ENCODE measurements at places on chromosomes 12 and 14.
A peak's percentile ranks its signal among the peaks of the same experiment; 100 is the strongest.

- no peak for DNase-seq
- no peaks in the 10 kb centered on the region for H3K27me3 ChIP-seq
These were observed 197.0 kb downstream of the DAD1 start for GRCh38 chr14:22391908-22392565.

GRCh38 chr12:4653691-4654090 is 4.8 kb downstream of the NDUFA9 start:
- no peak overlapping the region for H3K27ac ChIP-seq
- DNase-seq: no peak
- H3K27me3 ChIP-seq: no peaks in the 10 kb centered on the region

- H3K36me3 ChIP-seq: no peaks in the 10 kb centered on the region
- H3K27ac ChIP-seq: no peak overlapping the region
- H3K4me3 ChIP-seq: peak overlapping the region; percentile 31
- H3K4me1 ChIP-seq: no peaks in the 10 kb centered on the region
These were observed 3.2 kb downstream of the USP44 start for GRCh38 chr12:95548056-95548538.

DNA sequence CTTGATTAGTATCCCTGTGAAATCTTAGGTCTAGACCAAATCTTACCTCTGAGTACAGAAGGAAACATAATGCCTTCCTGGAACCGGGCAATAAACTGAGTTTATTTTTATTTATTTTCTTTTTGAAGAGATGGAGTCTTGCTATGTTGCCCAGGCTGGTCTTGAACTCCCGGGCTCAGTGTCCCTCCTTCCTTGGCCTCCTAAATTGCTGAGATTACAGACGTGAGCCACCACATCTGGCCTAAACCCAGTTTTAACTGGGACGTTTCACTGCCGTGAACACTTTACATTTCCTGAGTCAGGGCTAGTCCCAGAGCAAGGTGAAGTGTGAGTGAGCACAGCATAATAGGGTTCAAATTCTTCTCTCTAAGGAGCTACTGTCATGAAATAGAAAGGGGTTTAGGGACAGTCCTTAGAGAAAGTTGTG is 671 bp downstream of the GUCY2C start:
- H3K4me3 ChIP-seq: no peak overlapping the region
- H3K27me3 ChIP-seq: no peaks in the 10 kb centered on the region
- no peak overlapping the region for H3K27ac ChIP-seq
- no peaks in the 10 kb centered on the region for H3K36me3 ChIP-seq
- DNase-seq: no peak

- no peak for DNase-seq
- H3K4me1 ChIP-seq: no peaks in the 10 kb centered on the region
- no peaks in the 10 kb centered on the region for H3K36me3 ChIP-seq
These were observed 326.6 kb downstream of the BTG1 start for GRCh38 chr12:91819132-91819447.

GRCh38 chr14:64296561-64296960 is 2.4 kb upstream of the ESR2 start:
- H3K4me3 ChIP-seq: no peak overlapping the region
- DNase-seq: no peak
- no peaks in the 10 kb centered on the region for H3K36me3 ChIP-seq
- H3K27me3 ChIP-seq: peaks cover 11% of the 10 kb centered on the region
- H3K4me1 ChIP-seq: no peaks in the 10 kb centered on the region
- no peak overlapping the region for H3K27ac ChIP-seq

DNA sequence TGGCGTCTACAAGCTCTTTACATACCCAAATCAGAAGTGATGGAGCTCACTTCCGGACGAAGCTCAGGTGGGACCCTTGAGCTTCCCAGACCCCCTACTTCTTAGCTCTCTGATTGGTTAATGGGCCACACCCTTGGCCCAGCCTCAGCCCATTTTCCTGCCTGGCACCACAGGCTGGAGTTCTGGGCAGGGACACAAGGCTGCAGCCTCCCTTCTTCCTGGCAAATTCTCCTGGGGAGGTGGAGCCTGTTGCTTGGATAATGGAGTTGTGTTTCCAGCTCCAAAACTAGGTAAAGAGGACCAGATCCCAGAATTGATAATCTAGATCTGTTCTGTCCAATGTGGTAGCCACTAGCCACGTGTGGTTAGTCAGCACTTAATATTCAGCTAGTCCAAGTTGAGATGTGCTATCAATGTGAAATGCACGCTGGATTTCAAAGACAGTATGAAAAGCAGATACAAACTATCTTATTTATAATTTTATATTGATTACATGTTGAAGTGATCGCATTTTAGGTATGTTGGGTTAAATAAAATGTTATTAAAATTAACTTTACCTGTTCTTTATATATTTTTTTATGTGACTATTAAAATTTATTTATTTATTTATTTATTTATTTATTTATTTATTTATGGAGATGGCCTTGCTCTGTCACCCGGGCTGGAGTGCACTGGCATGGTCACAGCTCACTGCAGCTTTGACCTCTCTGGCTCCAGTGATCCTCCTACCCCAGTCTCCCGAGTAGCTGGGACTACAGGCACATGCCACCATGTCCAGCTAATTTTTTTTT is 12.6 kb upstream of the FAIM2 start:
- H3K4me3 ChIP-seq: no peak overlapping the region
- DNase-seq: no peak
- no peaks in the 10 kb centered on the region for H3K27me3 ChIP-seq
- H3K4me1 ChIP-seq: peaks cover 7% of the 10 kb centered on the region
- no peak overlapping the region for H3K27ac ChIP-seq

- no peaks in the 10 kb centered on the region for H3K27me3 ChIP-seq
- peak overlapping the region; percentile 29 for H3K27ac ChIP-seq
- no peaks in the 10 kb centered on the region for H3K36me3 ChIP-seq
- H3K4me1 ChIP-seq: peaks cover 23% of the 10 kb centered on the region
- H3K4me3 ChIP-seq: no peak overlapping the region
These were observed 17.1 kb downstream of the POMT2 start for GRCh38 chr14:77303417-77304156.

- peak overlapping the region; percentile 77 for H3K27ac ChIP-seq
- DNase-seq: peak; percentile 50
- H3K4me3 ChIP-seq: no peak overlapping the region
- H3K36me3 ChIP-seq: no peaks in the 10 kb centered on the region
- peaks cover 5% of the 10 kb centered on the region for H3K4me1 ChIP-seq
These were observed 30.3 kb downstream of the NFKBIA start for GRCh38 chr14:35374263-35374712.

DNA sequence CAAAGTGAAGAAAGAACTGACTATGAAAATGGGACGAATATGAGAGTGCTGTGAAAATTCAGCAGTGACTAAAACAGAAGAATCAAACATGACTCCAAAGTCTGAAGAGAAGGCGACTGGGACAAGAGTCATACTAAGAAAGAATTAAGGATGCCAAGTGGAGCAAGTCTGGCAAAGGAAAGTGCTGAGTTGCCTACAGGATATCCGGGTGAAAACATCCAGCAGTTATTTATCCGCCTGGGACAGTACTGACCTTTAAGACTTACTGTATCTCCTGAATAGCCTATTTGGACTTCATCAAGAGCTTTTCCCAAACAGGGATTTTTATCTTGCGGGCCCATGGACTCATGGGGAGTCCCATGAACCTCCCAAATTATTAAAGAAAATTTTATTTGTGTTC is 41.1 kb downstream of the KICS2 start:
- H3K4me1 ChIP-seq: peaks cover 19% of the 10 kb centered on the region
- DNase-seq: peak; percentile 39
- H3K27me3 ChIP-seq: no peaks in the 10 kb centered on the region

DNA sequence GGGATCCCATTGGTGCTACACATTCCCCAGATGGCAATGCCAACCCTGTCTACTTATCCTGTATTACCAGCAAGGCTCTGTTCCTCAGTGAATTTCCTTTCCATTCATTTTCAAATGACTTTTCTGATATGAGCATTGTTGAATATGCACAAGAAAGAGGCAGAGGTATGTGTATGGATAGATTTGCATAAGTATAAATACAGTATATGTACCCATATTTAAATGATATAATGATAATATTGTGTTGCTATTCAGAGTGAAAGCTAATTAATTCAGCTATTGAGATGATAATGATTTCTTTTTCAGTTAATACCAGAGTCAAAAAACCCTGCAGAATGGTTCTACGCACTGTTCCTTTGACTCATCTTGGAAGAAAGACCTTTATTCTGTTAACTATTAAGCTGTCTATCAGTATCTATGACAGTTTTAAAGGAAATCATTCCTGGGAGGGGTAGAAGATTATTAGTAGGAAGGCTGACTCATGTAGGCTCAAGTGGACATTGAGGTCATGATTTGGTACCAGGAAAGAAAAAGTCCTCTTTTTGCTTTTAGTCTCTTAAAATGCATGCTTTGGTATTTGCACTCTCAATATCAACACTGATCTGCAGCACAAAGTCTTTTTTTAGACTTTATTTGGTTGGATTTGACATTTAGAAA is 44.9 kb upstream of the GAS2L3 start:
- H3K4me1 ChIP-seq: no peaks in the 10 kb centered on the region
- H3K36me3 ChIP-seq: no peaks in the 10 kb centered on the region
- H3K4me3 ChIP-seq: no peak overlapping the region
- no peak for DNase-seq

- no peaks in the 10 kb centered on the region for H3K4me1 ChIP-seq
- DNase-seq: no peak
- H3K27ac ChIP-seq: no peak overlapping the region
- no peak overlapping the region for H3K4me3 ChIP-seq
- no peaks in the 10 kb centered on the region for H3K27me3 ChIP-seq
These were observed 768.3 kb upstream of the ATXN7L3B start for GRCh38 chr12:73769337-73769736.

DNA sequence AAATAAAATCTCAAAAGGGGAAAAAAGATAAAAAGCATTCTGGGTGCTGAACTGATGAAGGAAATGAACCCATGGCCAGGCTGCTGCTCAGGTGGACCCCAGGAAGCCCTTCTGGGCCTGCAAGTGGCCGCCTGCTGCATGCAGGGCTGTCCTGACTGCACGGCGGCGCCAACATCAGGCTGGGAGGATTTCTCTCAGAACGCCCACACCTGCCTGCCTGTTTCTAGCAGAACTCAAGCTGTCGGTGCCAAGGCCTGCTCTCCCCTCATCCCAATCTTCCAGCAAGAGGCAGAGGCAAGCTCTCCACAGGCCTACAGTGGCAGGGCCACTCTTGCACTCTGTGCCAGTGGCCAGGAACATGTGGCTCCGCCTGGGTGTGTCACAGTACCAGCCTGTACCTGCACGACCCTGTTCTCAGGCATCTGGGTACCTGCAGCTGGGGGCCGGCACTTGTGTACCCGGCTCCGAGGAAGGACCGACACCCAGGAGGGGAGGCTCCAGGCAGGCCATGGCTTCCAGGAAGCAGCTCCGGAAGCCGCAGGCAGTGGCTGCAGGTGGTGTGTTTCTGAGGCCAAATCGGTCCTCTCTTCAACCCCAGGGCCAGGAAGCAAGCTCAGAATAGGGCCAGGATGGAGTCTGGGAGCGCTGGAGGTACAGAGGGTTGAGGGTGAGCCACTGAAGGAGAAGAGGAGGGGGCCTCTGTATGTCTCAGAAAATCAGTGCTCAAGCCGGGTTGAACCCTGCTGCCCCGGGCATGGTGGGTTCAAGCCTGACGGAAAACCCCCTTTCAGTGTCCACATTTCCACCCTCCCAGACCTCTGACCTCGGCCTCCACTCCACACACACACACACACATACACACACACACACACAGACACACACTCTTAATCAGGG is 2.5 kb upstream of the INF2 start:
- no peaks in the 10 kb centered on the region for H3K27me3 ChIP-seq
- peak overlapping the region; percentile 93 for H3K27ac ChIP-seq
- DNase-seq: no peak
- no peak overlapping the region for H3K4me3 ChIP-seq
- H3K36me3 ChIP-seq: peaks cover 6% of the 10 kb centered on the region

DNA sequence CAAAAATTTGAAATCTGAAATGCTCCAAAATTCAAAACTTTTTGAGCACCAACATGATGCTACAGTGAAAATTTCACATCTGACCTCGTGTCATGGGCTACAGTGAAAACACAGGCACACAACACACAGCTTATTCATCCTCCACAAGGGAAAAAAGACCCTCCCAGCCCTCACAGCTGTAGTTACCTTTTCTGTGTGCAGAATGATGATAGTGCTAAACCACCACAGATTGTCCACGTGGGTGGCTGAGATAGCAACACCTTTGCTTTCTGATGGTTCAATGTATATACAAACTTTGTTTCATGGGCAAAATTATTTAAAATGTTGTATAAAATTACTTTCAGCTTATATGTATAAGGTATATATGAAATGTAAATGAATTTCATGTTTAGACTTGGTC is 46.8 kb downstream of the FRS2 start:
- no peak overlapping the region for H3K4me3 ChIP-seq
- H3K36me3 ChIP-seq: no peaks in the 10 kb centered on the region
- no peak overlapping the region for H3K27ac ChIP-seq
- H3K4me1 ChIP-seq: peaks cover 12% of the 10 kb centered on the region
- no peaks in the 10 kb centered on the region for H3K27me3 ChIP-seq

GRCh38 chr12:26700430-26700829 is 132.6 kb downstream of the ITPR2 start:
- no peak overlapping the region for H3K4me3 ChIP-seq
- no peaks in the 10 kb centered on the region for H3K27me3 ChIP-seq
- H3K27ac ChIP-seq: peak overlapping the region; percentile 60
- H3K4me1 ChIP-seq: peaks cover 24% of the 10 kb centered on the region
- DNase-seq: no peak

- no peak overlapping the region for H3K27ac ChIP-seq
- no peak for DNase-seq
- H3K27me3 ChIP-seq: no peaks in the 10 kb centered on the region
These were observed 440.2 kb downstream of the ATP23 start for GRCh38 chr12:58381546-58381945.

- no peak for DNase-seq
- H3K36me3 ChIP-seq: no peaks in the 10 kb centered on the region
- H3K4me3 ChIP-seq: no peak overlapping the region
- no peaks in the 10 kb centered on the region for H3K4me1 ChIP-seq
- no peak overlapping the region for H3K27ac ChIP-seq
These were observed 56.5 kb upstream of the CCND2 start for GRCh38 chr12:4217091-4217490.

DNA sequence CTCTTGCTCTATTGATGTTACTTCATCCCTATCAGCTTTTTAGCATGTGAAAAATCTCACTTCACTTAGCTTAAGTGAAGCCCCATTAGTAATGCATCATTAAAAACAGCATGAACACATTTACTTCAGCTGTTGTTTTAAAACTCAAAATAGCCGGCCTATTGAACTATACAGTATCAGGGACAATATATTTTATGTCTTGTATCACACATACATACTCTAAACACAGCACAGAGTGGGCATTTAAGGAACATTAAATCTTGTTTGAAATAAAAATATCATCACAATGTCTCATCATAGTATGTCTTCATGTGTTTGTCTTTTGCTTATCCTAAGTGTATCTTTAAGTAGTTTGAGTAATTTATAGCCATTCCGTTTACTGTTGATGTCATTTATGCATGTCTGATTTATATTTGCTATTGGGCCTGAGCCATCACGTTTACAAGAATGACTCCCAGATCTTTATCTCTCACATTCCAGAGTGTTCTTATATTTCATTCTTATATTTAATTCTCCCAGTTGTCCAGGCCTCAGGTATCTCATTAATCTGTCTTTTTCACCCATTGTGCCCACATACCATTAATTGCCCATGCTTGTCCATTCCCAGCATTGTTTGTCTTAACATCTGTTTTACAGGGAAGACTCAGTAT is 57.5 kb downstream of the ARHGAP5 start:
- no peaks in the 10 kb centered on the region for H3K36me3 ChIP-seq
- no peaks in the 10 kb centered on the region for H3K27me3 ChIP-seq
- DNase-seq: no peak
